Uterus (tissue), 4 donors: ENCODE measurements at places on chromosomes 12 and 14.

DNA sequence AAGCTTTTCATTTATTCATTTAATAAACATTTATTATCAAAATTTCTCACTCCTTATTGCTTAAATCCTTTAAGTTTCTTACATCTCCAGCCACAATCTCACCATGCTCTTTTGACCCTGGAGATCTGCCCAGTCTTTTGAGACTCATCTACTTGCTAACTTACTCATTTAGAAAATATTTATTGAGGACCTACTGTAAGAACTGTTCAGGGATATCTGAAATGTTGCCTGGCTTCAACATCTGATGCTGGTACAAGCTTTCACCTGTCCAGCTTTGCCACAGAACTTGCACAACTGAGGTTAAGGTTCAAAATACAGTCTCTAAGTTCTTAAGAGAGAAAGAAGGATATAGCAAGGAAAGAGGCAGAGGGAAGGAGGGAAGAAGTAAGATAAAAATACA is 17.5 kb upstream of the GXYLT1 start:
- DNase-seq: no peak

- DNase-seq: no peak
Observed at GRCh38 chr14:75549169-75549568, 26.9 kb downstream of the BATF start.

DNA sequence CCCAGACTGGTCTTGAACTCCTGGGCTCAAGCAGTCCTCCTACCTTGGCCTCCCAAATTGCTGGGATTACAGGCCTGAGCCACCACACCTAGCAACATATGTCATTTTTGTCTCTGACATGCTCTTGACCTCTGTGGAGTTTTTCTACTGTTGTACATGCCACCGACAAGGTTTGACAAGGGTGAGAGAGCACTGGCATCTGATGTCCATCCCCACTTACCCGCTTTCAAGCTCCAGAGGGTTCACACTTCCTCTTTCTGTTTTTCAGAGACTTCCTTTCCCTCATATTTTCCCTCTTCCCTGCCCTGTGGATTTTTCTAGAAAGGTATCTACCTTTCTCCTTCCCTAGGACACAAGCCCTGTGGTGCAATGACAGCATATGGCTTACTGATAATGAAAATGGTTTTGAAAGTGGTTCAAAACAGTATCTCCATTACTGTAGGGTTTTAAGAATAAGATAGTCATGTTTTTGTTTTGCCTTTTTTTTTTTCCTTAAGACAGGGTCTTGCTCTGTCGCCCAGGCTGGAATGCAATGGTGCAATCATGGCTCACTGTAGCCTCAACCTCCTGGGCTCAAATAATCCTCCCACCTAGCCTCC is 27.7 kb upstream of the PLEKHG3 start:
- no peak for DNase-seq

- no peak for DNase-seq
Observed at GRCh38 chr12:52636592-52637258, 15.3 kb downstream of the KRT2 start.

DNA sequence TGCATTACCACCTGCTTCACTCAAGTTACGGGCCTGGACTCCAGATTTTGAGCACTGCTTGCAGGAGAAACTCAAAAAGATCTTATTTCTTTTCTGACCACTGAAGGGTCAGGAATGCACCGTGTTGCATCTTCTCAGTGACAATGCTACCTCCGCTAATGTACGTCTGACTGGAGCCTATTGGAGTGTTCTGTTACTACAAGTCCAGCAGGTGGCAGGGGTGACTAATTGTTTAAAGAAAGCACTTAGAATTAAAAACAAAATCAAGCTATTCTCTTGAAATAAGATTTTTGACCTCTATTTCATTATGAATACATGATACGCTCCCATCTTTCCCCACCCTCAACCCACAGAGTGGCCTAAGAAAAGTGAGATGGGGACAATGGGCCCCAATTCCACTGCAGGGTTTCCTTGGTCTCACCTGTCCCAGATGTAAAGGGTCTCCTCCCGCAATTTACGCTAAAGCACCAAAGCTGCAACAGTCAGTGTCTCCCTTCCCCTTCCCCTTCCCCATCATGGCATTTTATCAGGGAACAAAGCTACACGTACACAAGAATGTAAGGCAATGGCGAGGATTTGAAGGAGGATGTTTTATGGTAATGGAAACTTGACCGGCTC is 2.2 kb downstream of the TBPL2 start:
- DNase-seq: no peak

DNA sequence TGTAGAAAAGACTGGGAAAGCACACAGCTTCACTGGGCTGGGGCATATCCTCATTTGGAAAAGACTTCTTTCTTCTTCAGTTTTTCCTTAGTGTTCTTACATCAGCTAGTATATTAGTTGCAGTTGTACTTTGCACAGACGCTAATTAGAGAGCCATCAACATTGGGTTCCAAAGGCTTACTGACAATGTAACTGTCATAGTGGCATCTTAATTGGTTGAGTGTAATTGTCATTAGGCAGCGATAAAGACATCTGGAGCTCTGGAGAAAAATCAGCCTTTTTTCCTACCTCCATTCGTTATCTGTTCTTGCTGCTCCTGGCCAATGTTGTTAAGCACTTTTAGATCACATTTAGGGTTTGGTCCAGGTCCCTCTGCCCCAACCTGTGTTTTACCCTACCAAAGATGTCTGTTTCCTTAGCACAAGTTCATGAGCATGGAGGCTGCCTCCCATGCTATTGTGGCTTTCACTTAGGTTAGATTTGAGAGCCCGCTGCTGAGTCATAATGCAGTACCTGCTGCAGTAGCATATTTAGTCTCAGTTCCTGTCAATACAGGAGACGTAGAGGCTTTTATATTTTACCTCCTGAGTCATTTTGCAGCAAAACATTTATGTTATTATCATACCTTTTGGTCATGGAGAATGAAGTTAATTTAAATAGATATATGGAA is 49.2 kb downstream of the FBXW8 start:
- DNase-seq: no peak

DNA sequence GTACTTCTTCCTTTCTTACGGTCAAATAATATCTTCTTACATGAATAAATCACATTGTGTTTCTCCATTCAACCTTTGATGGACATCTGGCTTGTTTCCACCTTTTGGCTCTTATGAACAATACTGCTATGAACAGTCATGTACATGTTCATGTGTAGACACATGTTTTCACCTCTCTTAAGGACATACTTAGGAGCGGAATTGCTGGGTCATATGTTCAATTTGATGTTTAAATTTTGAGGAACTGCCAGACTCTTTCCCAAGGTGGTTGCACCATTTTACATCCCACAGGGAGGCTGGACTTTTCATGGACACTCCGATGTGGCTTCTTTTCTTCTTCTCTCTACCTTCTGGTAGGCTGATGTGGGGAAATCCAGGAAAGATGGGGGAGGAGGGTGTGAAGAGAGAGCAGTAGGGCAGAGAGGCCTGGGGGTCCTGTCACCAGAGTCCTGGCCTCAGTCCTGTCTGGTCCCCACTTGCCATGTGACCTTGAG is 16.8 kb downstream of the LGMN start:
- no peak for DNase-seq

DNA sequence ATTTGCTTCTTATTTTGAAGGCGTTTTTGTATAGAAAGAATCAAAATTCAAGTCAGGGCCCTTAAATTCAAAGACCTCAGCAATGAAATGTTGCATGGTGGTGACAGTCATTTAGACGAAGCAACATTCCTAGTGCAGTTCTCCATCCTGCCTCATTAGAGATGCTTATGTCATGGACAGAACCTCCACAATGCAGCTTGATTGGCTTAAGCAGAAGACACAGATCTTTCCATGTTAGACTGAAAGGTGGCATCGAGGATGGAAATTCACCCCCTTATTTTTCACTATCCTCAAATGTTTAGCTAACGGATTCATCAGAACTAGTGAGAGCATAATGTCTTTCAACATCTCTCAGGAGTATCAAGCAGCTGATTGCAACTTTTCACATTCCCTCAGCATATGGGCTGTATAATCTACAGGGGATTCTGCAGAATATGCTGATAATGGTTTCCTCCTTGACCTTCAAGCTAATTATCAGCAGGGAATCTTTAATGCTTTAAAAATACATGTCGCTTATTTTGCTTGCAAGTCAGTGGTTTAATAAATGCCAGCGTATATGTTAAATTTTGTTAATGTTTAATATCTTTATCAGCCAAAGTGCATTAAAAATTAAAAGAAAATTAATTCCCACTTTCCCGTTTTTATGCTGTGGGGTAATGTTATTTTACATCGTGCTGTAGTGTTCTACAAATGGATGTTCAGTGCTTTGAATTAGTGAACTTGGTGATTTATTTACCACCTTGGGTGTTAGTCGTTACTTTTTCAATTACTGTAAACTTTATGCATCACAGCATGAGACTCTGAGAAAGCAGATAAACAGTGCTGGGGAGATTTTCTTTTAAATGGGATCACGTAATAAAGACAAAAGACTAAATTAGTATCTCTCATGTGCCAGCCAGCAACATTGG is 12.8 kb upstream of the NRDE2 start:
- no peak for DNase-seq

GRCh38 chr12:53677800-53678148 is 1.9 kb upstream of the ATP5MC2 start:
- DNase-seq: no peak

DNA sequence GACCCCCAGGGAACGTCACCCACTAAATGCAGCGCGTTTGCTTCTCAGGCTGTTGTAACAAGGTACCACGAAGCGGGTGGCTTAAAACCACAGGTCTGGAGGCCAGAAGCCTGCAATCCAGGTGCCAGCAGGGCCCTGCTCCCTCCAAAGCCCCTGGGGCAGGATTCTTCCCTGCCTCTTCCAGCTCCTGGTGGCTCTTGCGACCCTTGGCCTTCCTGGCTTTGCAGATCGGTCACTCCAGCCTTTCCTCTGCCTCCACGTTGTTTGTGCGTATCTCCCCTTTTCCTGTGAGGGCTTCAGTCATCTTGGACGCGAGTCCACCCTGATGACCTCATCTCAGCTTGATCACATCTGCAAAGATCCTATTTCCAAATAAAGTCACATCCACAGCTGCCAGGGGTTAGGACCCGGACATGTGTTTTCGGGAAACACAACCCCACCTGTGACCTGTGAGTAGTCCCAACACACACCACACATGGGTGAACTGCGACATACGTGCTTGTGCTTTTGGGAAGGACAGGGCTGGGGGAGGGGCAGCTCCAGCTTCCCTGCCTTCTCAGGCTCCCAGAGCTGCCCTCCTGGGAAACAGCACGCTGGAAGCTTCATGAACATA is 114.5 kb upstream of the NCOR2 start:
- peak; percentile 84 for DNase-seq

GRCh38 chr14:88729159-88729558 is 63.6 kb downstream of the EML5 start:
- DNase-seq: no peak

GRCh38 chr12:69003991-69004390 is 71.0 kb upstream of the CPM start:
- DNase-seq: no peak

DNA sequence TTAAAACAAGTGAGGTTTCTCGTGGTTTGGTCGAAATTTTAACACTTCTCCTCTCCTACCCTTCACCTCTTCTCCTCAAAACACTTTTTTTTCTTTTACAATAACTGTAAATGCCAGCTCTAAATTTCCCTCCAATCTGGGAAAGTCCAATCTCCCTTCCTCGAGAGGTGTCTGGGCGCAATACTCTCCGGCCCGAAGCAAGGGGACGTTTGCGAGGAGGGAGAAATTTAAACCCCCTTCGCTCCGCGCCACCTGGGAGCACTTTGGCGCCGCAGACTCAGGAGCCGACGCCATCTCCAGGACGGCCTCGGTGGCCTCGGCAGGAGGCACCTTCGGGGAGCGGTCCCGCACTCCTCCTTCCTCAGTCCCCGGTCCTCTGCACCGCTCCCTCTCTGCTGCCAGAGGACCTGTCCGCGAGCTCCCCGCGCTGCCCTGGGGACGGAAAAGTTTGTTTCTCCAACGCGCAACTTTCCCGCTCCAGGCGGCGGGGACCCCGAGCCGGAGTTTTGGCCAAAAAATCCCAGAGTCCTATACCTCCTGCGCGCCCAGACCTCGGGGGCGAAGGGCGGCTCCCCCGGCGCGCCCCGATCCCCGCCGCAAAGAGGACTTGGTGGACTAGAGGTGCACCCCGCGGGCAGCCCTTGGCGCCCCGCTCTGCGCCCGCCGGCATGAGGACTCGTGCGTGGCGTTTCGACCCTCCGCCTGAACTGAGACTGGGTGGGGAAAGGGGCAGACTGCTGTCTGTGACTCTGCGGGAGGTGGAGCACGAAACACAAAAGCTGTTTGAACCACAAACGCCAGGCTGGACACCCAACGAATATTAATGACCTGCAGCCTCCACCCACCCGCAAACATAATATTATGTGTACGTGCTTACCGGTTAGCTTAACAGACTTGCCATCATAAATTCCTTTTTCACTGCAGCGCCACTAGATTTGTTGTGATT is 95.2 kb upstream of the HMGA2 start:
- no peak for DNase-seq

- DNase-seq: peak; percentile 67
Observed at GRCh38 chr14:52961060-52961639, 10.3 kb upstream of the FERMT2 start.

DNA sequence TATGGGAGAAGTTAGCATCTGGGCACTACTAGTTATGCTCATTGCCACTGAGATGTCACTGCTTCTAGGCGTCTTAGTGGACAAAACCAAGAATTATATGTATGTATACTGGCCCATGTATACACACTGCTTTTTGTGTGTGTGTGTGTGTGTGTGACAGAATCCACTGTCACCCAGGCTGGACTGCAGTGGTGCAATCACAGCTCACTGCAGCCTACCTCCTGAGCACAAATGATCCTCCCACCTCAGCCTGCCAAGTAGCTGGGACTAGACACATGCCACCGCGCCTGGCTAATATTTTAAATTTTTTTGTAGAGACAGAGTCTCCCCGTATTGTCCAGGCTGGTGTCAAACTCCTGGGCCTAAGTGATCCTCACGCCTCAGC is 25.2 kb downstream of the LIMA1 start:
- DNase-seq: no peak

DNA sequence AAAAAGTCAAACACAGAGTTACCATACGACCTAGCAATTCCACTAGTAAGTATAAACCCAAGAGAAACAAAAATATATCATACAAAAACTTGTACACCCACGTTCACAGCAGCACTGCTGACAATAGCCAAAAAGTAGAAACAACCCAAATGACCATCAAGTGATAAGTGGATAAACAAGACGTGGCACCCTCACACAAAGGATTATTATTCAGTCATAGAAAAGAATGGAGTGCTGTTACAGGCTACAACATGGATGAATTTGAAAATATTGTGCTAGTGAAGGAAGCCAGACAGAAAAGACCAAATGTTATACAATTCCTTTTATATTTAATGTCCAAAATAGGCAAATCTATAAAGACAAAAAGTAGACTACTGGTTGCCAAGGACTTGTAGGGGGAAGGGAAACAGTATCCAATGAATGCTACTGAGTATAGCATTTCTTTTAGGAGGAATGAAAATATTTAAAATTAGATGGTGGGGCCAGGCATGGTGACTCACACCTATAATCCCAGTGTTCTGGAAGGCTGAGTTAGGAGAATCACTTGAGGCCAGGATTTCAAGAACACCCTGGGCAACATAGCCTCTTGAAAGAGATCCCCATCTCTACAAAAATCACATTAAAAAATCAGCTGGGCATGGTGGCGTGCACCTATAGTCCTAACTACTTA is 41.9 kb downstream of the SPTLC2 start:
- no peak for DNase-seq

- DNase-seq: no peak
Observed at GRCh38 chr12:69115099-69115498, 124.3 kb upstream of the CPSF6 start.

- peak; percentile 54 for DNase-seq
Observed at GRCh38 chr14:89702073-89702875, 252.3 kb downstream of the EFCAB11 start.
